ENCODE measurements at places on chromosomes 3 and 15.

DNA sequence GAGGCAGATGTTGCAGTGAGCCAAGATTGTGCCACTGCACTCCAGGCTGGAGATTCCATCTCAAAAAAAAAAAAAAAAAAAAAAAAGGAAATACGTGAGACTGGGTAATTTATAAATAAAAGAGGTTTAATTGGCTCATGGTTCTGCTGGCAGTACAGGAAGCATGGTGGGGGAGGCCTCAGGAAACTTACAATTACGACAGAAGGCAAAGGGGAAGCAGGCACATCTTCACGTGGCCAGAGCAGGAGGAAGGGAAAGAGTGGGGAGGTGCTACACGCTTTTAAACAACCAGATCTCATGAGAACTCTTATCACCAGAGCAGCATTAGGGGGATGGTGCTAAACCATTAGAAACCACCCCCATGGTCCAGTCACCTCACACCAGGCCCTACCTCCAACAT lies 138.2 kb upstream of the IL12A start:
- DNase-seq = no peak

- DNase-seq = no peak
Observed at GRCh38 chr15:101168898-101169494, 82.9 kb downstream of the CHSY1 start.

DNA sequence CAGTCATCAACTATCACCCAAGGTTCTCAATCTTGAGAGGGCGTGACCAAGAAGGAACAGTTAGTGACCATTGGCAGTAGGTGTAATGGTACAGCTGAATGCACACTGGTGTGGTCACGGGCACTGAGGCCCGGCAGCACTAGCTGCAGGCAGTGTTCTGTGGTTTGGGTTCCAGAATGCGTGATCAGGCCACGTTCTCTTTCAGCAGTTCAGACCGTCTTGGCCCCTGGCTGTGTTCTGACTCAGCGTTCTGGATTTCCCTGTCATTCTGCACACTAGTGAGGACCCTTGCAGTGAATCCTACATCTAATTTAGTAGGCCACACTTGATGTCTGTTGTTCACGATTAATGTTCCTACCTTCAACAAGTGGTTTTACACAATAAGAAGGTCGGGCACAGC lies 220.5 kb upstream of the SLCO3A1 start:
- DNase-seq = no peak

- DNase-seq = peak; percentile 21
Observed at GRCh38 chr3:112136959-112137693, 4.1 kb upstream of the GCSAM start.

DNA sequence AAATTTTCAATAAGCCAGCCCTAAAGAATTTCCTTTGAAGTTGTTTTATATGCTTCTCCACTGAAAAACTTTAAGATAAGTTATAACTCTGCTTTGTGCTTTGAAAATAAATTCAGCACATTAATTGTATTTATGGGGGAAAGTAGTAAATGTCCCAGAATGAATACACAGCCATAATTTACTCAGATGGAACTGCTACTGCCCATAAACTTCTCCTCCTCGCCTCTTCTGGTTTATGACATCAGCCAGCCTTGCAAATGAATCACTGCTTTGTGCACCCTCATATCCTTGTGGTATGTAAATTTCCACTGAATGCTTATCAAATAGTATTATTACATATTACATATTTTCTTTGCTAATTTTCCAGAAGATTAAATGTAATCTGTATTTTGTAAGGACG lies 302.0 kb downstream of the DIPK2A start:
- DNase-seq = no peak

DNA sequence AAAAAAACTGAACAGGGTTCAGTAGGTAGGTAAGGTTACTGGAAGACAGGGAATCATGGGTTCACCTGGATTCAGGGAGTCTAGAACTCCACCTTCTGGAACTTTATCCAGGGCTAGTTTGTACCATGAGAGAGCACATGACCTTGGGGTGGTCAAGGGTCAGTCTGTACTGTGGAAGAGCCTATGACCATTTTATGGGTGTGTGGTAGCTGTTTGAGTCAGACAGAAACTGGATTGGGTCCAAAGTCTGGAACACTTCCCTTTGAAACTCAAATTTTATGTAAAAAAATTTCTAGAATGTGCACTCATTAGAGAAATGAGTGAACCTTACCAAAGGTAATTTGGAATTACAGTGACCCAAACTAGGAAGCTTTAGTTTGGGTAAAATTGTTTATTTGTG lies 486.0 kb upstream of the AGTR1 start:
- no peak for DNase-seq

- DNase-seq = no peak
Observed at GRCh38 chr15:38197553-38197952, 55.1 kb upstream of the SPRED1 start.

DNA sequence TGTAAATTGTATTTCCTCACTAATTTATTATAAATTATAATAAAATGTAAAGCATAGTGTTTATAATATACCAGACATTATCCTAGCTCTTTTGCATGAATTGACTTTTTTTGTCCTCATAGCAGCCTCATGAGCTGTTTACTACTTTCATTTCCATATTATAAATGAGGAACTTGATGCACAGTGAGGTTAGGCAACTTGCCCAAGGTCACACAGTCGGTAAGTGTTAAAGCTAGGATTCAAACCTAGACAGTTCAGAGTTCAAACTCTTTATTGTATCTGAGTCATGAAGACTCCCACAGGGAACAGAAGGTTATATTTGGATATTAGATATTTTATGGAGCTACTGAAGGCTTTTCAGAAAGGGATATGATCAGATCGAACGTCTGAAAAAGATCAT lies 322.2 kb upstream of the SATB1 start:
- DNase-seq = no peak

DNA sequence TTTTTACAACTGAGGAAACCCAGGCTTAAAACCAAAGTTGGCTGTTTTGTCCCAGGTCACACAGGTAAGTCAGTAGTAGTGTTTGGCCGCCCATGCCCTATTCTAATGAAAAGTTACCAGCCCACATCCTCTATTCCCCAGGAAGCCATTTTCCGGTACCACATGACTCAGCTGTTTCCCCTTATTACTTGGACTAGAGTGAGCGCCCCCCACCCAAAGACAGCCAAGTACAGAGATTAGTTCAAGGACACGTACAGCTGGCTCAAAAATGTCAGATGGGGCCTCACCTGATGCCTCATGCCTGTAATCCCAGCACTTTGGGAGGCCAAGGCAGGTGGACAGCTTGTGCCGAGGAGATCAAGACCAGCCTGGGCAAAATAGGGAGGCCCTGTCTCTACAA lies 8.5 kb upstream of the KLHL6 start:
- DNase-seq = no peak

Measured in fibroblast of the conjunctiva (primary cell).